AG09319 (cell line): ENCODE measurements at places on chromosomes 4 and X.

DNA sequence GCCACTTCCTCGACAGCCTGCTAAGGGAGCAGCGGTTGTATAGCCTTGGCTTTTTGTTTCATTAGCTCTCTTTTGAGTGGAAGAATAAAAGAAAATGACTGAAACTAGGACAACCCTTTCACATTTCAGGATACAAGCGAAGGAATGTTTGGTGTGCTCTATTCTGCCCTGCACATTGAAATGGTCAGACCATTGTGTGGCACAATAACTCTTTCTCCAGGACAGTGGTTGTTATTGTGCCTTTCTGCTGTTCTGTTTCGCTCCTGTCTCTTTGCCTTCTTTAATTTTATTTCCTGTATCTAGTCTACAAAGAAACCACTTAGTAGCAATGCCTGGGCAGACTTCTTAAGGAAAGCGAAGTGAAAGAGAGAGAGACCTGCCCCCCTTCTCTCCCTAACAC lies 473.7 kb downstream of the GBA3 start:
- no peak for DNase-seq

DNA sequence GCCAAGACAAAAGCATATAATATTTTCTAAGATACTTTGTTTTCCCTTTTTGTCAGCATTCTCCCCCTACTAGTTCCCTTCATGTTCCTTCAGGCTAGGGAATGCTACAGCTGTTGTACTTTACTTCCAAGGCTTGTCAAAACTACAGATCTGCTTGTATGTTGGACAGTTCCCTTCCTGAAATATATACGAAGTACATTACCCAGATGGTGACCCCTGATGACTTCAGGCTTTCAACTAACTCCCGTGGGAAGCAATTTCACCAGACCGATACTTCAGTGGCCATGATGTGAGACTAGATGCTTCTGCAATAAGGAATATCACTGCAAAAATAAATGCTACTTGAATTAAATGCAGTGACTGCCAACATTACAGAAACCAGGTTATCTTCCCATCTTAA lies 332.8 kb downstream of the SH2D1A start:
- no peak for DNase-seq

DNA sequence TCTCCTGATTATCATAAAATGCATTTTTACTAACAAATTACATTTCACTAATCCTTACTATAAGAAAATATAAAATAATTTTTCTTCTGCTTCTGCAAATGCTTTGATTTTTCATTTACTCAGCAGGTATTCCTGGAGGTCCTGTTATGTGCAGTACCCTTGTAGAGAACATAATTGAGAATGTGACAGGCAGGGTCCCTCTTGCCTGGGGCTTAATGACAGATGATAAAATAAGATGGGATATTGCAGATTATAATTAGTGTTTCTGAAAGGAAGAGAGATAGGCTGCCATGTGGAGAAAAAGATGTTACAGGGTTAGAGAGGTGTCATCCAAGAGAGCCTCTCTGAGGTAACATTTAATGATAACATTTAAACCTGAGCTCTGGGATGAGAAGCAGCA lies 128.9 kb downstream of the MAD2L1 start:
- DNase-seq = no peak

DNA sequence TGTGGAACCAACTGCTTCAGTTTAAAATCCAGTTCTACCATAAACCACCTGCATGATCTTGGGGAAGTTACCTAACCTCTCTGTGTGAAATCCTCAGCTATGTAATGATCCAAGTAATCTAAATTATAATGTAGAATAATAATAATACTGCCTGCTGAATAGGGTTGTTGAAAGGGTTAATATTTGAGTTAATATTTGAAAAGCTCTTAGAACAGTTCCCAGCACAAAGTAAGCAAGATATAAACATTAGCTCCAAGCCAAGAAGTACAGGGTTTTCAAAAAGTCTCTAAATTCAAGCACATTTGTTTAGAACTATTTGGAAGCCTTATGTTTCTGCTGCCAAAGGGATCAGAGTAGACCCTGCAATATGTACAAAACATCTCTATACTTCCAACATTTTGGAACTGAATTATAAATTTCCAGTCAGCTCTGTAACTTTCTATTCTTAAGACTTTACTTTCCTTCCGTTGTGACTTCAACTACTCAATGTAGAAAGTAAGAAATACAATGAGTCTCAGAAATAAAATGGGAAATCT lies 76.7 kb upstream of the FAM9C start:
- DNase-seq = no peak

DNA sequence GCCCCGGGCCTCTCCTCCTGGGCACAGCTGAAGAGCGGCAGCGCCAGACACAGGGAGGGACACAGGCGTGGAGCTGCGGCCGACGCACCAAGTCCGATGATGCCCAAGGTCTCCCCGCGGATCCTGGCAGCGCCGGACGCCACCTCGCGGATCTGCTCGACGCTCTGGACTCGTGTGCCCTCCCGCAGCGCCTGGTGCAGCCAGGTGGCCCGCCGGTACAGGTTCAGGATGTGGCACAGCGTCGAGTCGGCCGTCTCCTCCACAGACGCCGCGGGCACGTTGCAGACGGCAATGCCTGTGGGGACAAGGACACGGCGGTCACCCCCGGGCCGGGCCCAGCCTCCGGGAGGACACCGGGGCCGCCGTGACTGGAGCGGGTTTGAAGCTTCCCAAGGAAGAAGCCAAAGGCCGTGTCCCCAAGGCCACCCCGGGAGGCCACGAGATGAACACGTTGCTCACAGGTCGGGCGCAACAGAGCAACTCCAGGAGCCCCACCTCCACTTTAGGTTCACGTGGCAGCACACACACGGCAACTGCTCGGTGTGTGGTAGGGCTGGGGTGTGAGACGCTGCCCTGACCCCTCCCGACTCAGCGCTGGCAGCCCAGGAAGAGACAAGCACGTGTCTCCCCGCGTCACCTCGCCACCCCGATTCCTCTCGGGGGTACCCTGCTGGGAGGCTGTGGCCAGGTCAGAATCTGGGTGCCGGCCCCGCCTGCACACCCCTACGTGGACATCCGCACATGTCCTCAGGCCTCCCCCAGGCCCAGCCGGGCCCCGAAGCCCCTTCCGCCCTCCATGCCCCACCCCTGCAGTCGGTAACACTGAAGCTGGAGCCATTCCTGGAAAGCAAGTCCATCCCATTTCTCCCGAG lies 23.4 kb downstream of the CTBP1 start:
- no peak for DNase-seq

DNA sequence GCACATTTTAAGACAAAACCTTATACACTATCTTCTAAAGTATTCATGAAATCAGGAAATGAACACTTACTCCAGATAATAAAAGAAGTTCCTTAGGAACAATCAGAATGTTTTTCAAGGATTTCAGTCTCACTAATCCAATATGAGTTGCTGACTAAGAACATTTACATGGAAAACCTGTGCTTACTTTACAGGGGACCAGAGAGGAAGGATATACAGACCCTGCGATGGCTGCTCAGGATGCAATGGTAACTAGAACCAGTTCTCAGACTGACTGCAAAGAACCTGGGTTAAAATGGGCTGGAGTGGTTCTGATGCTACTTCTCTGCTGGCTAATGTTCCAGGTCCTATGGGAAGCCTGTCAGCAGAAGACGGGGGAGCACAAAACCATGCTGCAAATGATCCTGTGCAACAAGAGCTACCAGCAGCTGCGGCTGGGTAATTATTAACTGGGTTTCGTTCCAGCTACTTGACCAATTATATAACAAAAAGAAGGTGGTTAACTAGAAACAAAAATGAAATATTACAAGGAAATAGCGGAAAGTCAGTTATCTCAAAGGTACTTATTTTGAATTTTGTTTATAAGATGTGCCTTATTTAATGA lies 85.3 kb downstream of the ANXA10 start:
- no peak for DNase-seq

DNA sequence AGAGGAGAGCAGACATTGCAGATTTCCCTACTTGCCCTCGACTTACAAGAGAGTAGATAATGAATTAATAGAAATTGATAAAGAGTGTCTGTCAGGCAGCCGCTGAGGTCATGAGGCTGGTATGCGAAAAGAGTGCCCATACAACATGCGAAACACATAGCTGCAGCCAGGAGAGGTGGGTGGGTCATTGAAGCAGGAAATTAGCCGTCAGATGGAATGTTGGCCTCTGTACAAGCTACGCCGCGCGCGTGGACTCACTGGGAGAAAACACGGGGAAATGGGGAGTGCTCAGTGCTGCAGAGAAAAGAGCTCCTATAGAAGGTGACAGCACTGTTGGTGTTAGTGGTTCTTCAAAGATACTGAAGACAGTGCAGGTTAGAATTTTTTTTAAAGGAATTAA lies 125.1 kb downstream of the RAPGEF2 start:
- peak; percentile 32 for DNase-seq

DNA sequence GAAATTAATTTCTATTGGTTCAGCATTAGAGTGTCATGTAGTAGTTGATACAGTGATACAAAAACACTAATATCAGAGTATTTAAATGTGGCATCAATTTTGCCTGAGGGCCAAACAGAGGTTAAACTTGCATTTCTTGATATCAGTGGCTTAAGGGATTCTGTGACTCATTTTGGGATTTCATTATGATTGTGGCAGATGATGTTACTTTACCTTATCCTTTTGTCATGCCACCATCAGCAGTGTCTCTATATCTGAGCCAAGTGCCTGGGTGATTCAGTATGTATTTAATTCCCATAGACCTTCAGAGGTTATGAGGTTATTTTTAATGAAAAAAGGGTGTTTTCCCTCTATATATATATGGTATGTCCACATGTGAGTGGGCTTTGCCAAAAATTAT lies 582.9 kb downstream of the ADGRL3 start:
- no peak for DNase-seq

DNA sequence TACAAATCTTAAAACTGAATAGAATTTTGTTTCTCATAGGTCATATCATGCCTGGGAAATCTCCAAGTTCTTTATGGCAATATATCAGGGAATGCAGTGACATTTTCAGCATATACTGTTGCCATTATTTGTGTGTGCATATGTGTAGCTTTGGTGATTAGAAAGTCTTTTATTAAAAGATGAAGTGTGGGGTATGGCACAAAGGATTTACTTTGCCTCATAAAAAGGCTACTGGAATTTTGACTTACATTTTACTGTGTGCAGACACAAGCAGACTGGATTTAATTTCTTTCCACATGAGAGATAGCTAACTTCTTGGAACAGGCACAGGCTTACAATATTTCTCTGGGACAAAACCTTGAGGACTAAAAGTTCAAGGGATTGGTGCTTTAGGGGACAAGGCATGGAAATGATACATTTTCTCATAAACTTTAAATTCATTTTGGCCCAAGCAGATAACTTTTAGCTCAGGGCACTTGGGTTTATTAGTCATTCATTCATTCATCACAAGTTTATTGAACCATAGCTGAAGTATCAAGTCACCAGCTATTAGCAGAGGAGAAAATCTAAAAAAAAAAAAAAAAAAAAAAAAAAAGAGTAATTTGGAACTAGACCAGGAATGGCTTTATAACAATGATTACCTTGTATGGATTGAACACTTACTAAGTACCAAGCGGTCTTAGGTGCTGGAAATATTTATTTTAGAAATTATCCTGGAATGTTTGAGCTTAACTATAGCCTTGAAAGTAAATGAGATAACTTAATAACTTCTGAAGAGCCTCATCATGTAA lies 191.5 kb downstream of the SLIT2 start:
- no peak for DNase-seq

- no peak for DNase-seq
Measured at GRCh38 chr4:107034091-107034995, 1.8 kb downstream of the DKK2 start.

DNA sequence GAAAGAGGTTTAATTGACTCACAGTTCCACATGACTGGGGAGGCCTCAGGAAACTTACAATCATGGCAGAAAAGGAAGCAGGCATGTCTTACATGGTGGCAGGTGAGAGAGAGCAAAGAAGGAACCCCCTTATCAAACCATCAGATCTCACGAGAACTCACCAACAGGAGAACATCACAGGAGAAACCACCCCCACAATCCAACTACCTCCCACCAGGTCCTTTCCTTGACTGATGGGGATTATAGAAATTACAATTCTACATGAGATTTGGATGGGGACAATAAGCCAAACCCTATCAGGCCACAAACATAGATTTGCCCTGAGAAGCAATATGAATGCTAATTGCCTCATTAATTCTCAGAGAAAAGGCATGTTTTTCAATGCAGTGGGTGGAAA lies 138.2 kb upstream of the RAPGEF2 start:
- no peak for DNase-seq

DNA sequence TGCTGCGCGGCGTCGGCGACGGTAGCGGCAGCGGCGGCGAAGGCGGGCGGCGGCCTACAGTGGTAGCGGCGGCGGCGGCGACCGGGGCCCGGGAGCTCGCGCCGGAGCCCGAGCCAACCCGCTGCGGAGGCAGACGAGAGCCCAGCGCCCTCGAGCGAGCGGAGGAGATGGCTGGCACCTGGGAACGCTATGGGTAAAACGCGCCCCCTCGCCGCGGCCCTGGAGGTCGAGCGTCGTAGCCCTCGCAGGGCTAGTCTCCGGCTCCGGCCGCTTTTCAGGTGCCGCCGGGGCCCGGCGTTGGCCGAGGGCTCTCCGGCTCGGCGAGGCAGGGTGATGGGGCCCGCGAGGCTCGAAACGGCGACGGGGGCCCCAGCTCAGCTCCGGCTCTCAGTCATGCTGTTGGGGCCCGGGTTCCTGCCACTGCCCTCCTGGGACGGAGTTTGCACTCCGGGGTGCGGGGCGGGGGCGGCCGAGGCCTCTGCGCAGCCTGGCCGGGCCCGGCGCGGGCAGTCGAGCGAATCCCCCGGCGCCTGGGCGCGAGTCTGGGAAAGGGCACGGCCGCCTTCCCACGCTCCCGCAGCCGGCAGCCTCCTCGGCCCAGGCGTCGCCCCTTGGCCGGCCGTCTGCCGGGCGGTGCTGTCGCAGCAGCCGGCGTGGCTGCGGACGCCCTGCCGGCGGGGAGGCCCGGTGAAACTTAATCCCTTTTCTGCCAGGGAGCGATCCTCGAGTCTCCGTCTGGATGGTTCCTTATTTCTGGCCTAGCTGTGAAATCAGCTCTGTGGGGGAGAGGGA lies 768 bp downstream of the MID2 start:
- no peak for DNase-seq
